Stimulated activated CD8-positive, alpha-beta memory T cell treated with anti-CD3 and anti-CD28 coated beads, Interleukin-4, amount 100 ng/mL, for 4 hours (primary cell): ENCODE measurements at places on chromosomes 2 and 18.

DNA sequence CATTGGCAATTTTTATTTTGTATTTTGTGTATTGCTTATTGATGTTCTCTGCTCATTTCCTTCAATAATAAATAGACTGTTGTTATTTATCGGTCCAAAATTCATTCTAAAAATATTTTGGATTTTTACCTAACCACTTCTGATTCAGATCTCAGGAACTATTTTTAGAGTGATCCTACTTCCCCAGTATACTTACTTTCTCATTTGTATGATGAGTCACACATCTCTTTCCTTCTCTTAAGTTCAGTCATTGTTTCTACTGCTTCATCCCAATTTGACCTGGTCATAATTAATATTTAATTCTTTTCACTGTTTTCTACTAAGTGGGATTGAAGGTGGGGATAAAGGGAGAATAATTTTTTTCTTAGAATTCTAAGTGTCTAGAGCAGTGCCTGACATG lies 75.1 kb downstream of the AGPS start:
- no peak for DNase-seq

DNA sequence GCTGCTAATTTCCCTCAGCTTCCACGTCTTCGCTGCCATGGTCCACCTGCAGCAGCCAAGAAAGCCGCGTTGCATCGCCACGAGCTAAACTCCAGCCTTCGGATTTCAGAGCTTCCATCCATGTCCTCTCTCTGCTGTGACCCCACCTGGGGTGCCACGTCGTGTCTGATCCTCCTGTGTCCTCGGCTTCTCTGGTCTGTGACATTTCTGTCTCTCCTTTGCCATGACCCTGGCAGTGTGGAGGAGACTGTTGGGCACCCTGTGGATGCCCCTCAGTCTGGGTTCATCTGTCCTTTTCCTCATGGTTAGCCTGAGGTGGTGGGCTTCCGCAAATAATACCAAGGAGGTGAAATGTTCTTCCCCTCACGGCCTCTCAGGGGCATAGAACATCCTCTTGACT lies 106.8 kb downstream of the RTP5 start:
- DNase-seq: no peak

- no peak for DNase-seq
Observed at GRCh38 chr2:199302851-199303250, 154.9 kb downstream of the SATB2 start.

DNA sequence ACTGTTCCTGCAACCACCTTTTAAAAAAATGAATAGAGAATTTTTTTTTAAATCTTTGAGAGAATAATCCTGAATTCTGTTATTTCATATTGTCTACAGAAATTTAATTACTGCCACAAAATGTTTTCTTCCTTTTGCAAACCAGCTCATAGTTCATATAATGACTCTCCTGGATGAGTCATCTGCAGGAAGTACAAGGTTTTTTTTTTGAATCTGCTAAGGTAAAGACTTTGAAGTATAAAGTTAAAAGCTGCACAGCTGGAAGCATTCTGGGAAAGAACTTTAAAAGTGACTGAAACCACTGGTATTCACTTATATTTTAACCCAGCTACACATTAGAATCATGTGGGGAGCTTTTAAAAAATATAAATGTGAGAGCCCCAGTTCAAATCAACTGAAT lies 25.4 kb downstream of the SESTD1 start:
- DNase-seq: no peak

- DNase-seq: no peak
Observed at GRCh38 chr18:32096946-32097345, 5.3 kb downstream of the RNF138 start.

- no peak for DNase-seq
Observed at GRCh38 chr18:74951165-74951760, 257.7 kb downstream of the PTGR3 start.

DNA sequence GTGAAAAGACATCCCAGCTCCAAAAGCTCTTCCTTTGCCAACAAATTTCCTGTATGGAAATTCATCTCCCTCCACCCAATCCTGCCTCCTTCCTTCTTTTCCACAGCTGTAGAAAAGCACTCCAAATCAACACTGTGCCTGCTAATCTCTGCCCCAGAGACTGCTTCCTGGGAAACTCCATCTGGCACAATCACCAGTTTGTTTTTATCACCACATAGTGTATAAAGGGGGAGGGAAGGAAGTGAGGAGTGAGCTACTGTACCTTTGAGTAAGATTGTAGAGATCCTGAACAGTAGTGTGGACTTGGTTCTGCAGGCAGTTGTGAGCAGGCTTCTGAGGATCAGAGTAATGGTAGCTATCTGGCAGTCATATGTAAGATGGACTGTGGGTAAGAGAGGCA lies 14.7 kb upstream of the FAM237A start:
- no peak for DNase-seq

- no peak for DNase-seq
Observed at GRCh38 chr2:74128206-74128605, 19.5 kb downstream of the BOLA3 start.

GRCh38 chr18:40687399-40687798 lies 1267.6 kb upstream of the PIK3C3 start:
- no peak for DNase-seq

DNA sequence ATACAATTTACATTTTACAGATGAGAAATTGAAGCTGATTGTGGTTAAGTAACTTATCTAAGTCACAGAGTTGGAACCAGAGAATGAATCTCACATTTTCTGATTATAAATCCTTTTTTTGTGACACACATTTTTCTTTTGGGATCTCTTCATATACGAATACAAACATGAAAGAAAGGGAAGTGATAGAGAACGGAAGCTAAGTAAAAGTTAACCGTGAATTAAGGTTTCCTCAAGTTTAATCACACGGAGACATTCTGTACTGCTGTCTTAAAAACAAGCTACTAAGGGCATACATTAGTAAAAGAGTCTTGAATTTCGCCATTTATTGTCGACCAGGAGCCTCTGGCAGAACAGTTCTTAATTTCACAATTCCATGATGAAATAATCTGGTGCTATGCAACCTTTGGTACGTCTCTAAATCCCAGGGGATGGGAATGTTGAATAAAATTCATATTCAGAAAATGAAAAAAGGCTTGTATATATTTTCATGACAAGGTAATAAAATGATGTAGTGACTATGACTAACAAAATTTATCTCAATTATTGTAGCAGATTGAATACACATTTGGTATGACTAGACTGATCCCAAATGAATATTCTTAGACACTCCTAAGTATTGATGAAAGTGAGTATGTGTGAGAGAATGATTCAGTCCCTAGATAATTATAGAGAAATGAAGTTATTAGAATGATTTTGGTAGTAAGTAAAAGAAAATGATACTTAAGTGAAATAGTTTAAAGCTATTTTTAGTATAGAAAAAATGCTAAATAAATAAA lies 40.3 kb upstream of the ZSWIM2 start:
- no peak for DNase-seq

DNA sequence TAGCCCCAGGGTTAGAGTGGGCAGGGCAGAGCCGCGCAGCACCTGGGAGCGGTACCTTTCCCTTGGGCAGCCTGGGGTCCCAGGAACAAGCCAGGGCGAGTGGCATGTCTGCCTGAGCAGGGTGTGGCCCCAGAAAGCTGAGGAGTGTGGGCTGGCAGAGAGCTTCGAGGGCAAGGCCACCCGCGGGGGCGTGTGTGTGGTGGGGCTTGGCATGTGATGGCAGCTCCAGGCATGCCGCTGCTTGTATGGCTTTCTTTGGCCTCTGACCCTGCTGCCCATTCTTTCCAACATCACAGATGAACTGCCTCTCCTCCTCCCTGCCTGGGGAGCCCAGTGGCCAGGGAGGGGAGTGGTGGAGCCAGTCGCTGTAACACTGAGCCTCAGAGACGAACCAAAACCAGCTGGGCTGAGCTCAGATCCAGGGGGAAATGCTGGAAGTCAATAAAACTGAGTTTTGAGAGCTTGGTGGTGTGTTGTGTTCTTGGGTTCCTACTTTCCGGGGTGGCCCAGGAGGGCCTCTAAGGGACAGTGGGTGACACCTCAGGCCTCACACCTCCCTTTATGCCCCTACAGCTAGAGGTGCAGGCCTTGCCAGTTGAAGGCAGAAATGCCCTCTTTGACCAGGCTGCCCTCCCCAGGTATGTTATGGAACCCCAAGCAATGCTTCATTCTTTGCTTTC lies 7.4 kb downstream of the DNAJB2 start:
- DNase-seq: no peak

DNA sequence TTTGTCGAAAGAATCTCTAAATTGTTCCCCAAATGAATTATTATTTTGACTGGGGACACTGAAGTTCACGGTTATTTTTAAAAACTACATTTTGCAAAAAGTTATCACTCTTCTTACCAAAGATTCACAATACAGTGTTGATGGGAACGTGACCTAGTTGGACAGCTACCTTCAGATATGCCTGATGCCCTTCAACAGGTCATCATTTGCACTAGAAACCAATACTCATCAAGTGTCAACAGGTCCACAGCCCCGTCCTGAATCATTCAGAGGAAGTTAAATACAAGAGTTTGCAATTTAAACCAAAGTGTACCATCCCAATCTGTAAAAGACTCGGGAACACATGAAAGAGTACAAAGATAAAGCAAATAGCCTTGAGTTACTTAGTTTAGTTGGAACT lies 28.3 kb downstream of the BCL2 start:
- no peak for DNase-seq

DNA sequence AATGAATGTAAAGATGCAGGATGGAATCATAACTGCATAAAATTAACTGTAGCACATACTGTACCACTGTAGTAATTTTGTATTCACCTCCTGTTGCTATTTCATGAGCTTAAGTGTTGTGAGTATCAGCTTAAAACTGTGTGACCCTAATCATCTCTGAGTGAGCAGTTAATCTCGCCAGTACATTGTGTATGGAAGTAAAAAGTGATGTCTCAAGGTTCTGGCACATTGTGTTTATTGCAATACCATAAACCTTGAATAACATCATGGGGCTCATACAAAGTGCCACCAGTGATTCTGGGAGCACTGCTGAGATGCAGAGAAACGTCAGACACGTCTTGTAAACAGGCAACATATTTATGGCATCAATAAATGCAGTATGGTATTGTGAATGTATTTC lies 124.5 kb downstream of the PMAIP1 start:
- no peak for DNase-seq

DNA sequence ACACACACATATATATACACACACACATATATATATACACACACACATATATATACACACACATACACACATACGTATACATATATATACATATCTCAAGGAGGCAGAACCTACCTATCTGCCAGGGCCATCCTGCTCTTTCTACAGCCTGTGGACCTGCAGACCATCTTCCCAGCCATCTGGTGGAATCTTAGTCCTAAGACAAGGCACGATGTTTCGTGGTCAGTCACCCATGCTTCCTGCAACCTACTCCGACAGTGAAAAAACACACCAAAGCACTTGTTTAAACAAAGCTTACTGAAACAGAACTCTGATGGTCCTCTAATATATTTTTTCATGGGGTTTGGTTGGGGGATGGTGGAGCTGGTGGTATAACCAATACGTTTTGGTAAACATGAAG lies 164.2 kb upstream of the ZNF521 start:
- no peak for DNase-seq

DNA sequence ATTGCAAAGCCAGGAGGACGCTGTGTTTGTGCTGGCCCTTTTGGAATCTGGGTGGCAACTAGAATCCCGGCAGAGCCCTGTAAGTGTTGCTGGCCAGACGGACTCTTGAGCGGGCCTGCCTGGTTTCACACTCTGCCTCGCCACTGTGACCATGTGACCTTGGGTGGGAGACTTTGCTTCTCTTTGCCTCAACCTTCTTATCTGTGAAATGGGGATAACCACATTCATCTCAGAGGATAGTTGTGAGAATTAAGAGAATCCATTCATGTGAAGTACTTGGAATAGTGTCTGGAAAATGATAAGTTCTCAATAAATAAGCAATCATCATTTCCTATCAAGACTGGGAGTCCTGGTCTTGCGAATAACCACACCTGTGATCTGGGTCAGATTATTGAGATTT lies 105.6 kb downstream of the LIPG start:
- DNase-seq: no peak
